ENCODE measurements at places on chromosomes 12 and 14. TPM values are rescaled to one million over a fixed set of nuclear protein-coding genes. Genes with fewer than 3 reads are reported as not detected.

THTPA gene
- total RNA-seq = 13.3 TPM

CCDC88C gene
- 21.3 TPM for total RNA-seq

SPTB gene
- total RNA-seq = 0.13 TPM

MIP gene
- total RNA-seq = not detected

PTCSC3 gene
- not detected for total RNA-seq

RNASE4 gene
- 3.3 TPM for total RNA-seq

DNA sequence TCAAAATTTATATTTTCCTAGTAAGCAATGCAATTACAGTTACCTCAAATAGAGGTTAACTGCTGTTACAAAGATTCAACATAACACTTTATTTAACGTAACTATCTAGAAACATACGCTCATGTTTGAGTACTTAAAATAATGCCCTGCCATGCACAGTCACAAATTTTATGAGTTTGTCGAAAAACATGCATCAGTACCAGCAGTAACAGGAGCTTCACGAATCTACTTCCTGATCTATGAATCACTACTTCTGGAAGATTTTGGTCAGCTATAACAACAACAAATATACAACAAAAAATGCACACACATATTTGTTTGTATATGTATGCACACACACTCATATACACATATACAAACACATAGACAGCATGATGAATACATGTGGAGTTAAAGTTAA lies 881.8 kb downstream of the FSCB start:
- no peak overlapping the region for H3K4me3 ChIP-seq
- H3K4me1 ChIP-seq = no peaks in the 10 kb centered on the region
- DNase-seq = no peak

DNA sequence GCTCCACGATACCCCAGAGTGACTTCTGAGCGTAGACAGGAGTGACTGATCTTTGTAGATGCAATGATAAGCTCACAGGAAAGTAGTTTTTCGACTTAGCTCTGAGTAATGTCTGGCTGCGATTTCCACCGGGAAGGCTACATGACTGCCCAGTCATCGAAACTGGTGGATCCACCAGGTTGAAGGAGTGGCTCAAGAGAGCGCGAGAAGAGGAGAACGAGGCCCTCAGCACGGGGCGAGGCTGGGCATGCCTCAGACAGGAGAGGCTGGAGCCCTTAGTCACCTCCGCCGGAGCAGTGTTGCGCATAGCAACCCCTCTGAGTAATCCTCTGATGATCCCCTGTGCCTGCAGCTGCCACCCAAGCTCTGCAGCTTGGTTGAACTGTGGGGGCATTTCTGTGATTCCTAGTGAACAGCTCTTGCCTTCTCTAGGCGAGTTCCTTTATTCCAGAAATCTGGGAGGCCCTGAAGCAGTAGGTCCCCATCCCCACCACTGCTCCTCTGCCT lies 25.6 kb downstream of the ELK3 start:
- peaks cover 18% of the 10 kb centered on the region for H3K4me1 ChIP-seq
- H3K27me3 ChIP-seq = no peaks in the 10 kb centered on the region
- peak overlapping the region; percentile 21 for H3K4me3 ChIP-seq
- no peak for DNase-seq

GRCh38 chr14:76115010-76115422 lies 36.7 kb upstream of the GPATCH2L start:
- DNase-seq = no peak
- H3K36me3 ChIP-seq = no peaks in the 10 kb centered on the region
- H3K27me3 ChIP-seq = no peaks in the 10 kb centered on the region
- H3K4me3 ChIP-seq = no peak overlapping the region
- H3K27ac ChIP-seq = no peak overlapping the region
- no peaks in the 10 kb centered on the region for H3K4me1 ChIP-seq

DNA sequence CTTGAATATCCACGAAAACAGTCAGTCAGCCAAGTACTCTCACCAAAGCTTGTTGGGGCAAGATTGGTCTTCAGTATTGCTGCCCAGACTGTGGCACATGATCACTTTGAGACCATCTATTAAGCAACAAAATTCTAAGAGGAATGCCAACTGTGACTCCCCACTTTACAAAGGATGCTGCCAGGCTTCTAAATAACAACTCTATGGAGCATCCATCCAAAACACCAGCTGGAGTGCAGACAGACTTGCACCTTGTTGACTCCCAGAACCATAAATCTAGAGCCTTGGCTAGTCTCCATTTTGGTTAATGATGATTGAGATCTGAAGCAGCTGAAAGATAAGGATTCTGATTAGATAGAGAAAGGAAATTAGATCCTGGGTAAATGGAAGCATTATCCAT lies 132.8 kb downstream of the DIO2 start:
- no peaks in the 10 kb centered on the region for H3K36me3 ChIP-seq
- no peak overlapping the region for H3K4me3 ChIP-seq
- no peaks in the 10 kb centered on the region for H3K4me1 ChIP-seq
- no peak overlapping the region for H3K27ac ChIP-seq

DNA sequence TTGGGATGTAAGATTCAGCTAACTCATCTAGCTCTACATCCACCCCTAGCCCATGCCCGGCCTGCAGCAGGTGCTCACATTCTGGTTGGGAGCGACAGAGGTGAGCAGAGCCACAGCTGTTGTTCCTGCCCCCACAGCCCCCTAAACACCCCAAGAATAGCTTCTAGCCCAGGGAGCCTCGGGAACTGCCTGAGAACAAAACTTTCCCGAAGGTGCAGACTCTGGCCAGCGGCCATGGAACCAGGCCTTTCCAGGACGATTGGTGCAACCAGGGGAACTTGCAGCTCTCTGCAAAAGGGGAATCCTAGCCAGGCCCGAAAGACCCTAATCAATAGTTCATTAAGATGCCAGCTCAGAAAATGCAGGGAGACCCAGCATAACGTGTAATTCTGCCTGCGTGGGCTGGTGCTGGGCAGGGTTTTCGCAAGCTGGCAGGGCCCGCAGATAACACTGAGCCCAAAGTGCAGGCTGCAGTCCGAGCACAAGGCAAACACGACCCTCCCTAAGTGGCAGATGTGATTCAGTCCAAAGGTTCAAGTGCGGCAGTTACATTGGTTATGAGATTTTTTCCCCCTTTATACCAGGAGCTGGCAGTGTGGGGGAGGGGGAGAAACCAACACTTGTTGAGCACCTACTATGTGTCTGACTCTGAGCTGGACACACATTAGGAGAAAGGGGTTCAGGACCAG lies 122.5 kb upstream of the MAP1LC3B2 start:
- no peak overlapping the region for H3K4me3 ChIP-seq
- H3K27ac ChIP-seq = peak overlapping the region; percentile 74
- H3K27me3 ChIP-seq = no peaks in the 10 kb centered on the region
- H3K36me3 ChIP-seq = no peaks in the 10 kb centered on the region
- H3K4me1 ChIP-seq = peaks cover 30% of the 10 kb centered on the region

DNA sequence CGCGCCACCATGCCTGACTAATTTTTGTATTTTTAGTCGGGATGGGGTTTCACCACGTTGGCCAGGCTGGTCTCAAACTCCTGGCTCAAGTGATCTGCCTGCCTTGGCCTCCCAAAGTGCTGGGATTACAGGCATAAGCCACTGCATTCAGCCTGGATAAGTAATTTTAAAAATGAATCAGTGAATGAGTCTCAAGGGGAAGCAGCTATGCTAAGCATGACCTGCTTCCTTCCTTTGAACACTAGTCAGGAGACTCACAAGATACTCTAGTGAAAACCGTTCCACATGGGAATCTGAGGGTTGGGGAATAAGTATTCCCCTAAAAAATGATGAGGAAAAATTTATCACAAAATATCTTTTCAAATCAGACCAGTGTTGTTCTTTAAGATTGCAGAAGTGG lies 10.7 kb upstream of the FAM234B start:
- DNase-seq = no peak
- H3K4me3 ChIP-seq = no peak overlapping the region
- no peaks in the 10 kb centered on the region for H3K4me1 ChIP-seq
- no peaks in the 10 kb centered on the region for H3K27me3 ChIP-seq
- no peak overlapping the region for H3K27ac ChIP-seq
- H3K36me3 ChIP-seq = no peaks in the 10 kb centered on the region

DNA sequence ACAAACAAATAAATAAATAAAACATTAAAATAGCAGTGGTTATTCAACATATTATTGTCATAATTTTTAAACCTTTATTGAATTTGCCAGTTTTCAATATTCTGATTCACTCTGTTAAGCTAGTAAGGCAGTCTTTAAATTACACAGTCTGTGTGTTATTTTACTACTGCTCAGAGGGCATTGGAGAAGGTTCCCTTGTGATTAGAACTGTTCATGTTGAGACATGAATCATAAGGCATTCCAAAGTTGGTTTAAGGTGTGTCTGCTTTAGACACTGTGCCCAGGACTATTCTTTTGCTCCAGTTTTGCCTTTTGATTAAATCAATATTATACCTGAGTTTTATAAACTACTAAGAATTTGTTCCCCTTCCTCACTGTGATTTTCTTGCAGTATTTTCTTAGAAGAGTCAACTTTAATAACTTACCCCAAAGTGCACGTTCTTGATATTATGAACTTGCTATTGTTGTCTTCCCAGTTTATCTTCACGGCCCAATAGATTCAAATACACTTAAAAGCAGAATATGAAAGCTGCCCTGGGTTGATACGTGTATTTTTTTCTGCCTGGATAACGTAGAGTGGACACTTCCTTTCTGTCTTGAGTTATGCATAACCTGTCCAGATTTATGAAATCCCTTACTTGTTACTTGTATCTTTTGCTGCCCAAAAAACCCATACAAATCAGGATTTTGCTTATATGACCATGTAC lies 105.3 kb upstream of the BCAT1 start:
- no peak overlapping the region for H3K4me3 ChIP-seq
- H3K27me3 ChIP-seq = 0 out of 2 replicates have a peak, but pooled peaks cover 2% of the 10 kb centered on the region
- H3K36me3 ChIP-seq = no peaks in the 10 kb centered on the region
- no peak overlapping the region for H3K27ac ChIP-seq
- DNase-seq = no peak

DNA sequence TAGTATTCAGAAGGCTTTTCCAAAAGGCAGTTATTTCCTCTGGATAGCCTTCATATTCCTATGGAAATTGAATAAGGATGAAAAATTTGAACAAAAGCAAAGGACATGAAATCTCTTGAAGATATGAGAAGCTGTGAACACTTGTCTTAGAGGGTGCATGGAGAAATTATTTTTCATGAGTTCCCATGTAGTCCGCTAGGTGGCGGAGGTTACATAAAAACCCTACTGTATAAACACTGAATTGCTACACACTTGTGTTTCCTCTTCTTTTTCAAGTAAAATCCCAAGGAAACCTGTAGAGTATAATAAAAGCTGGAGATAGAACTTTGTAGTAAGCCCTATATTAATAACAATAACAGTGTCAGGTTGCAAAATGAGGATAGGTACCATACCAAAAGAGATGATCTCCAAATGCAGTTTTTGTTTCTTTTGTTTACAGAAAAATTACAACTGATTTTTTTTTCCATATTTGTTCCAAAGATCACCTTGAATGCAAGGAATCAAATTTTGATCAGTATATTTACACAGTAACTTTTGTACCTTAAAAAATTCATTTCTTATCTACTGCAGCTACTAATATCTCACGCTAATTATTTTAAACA lies 37.8 kb upstream of the OR4E1 start:
- H3K27me3 ChIP-seq = 0 out of 2 replicates have a peak, but pooled peaks cover 2% of the 10 kb centered on the region
- H3K4me1 ChIP-seq = no peaks in the 10 kb centered on the region
- H3K36me3 ChIP-seq = no peaks in the 10 kb centered on the region
- no peak overlapping the region for H3K27ac ChIP-seq
- no peak overlapping the region for H3K4me3 ChIP-seq
- peak; percentile 36 for DNase-seq

DNA sequence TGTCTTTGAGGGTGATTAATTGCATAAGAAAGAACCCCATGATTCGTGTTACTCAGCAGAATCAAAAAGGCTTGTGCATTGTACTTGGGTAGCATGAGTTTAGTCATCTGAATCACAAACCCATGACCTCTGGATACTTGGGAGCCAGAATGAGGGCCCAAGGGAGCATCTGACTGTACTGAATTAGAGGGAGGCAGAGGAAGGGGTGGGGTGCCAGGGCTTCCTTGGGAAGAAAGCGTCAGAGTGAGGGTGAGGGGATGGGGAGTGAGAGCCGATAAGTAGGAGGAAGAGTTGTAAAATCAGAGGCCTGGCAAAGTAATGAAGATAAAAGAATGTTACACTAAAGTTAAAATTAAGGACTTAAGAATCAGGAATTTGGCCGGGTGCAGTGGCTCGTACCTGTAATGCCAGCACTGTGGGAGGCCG lies 29.8 kb downstream of the GPRC5D start:
- no peaks in the 10 kb centered on the region for H3K36me3 ChIP-seq
- peaks cover 61% of the 10 kb centered on the region for H3K4me1 ChIP-seq
- DNase-seq = no peak
- H3K27me3 ChIP-seq = no peaks in the 10 kb centered on the region

DNA sequence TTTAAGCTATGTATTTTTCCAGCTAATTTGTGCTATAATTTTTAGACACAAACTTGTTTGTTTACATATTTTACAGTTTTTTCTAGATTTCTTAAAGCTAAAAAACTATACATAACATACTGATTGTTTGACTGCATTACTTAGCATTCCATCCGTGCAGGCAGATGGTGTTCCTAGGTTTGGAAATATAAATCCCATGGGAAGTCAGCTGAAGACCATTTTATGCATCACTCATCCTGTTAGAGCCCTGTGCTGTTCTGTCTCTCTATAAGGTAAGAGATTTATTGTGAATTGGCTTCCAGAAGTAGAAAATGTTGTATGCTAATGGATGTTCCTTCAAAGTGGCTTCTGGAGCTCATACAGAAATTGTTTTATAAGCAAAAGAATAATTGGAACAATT lies 31.1 kb downstream of the RMST start:
- no peaks in the 10 kb centered on the region for H3K27me3 ChIP-seq
- no peak for DNase-seq
- H3K4me1 ChIP-seq = no peaks in the 10 kb centered on the region
- H3K4me3 ChIP-seq = no peak overlapping the region

DNA sequence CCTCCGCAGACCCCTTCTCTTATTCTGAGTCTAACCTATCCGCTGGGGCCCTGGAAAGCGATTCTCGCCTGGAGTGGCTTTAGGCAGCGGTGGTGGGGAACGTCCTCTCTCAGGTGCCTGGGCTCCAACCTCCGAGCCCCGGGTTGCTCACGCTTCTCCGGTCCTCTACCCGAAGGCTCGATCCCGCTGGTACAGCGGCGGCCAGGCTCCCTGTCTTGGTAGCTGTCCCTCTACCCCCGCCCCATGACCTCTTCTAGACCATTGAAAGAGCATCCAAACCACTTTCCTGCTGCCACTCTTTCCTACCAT lies 505 bp upstream of the HEBP1 start:
- peak overlapping the region; percentile 65 for H3K27ac ChIP-seq
- peak overlapping the region; percentile 71 for H3K4me3 ChIP-seq
- H3K4me1 ChIP-seq = no peaks in the 10 kb centered on the region
- no peaks in the 10 kb centered on the region for H3K27me3 ChIP-seq
- H3K36me3 ChIP-seq = no peaks in the 10 kb centered on the region

- no peak overlapping the region for H3K27ac ChIP-seq
- H3K4me3 ChIP-seq = no peak overlapping the region
- no peak for DNase-seq
- no peaks in the 10 kb centered on the region for H3K4me1 ChIP-seq
- peaks cover 15% of the 10 kb centered on the region for H3K27me3 ChIP-seq
These were observed 3.6 kb downstream of the SLC17A8 start for GRCh38 chr12:100360450-100360849.

GRCh38 chr12:95218150-95219133 lies 835 bp downstream of the VEZT start:
- DNase-seq = no peak
- H3K27me3 ChIP-seq = no peaks in the 10 kb centered on the region
- peaks cover 5% of the 10 kb centered on the region for H3K36me3 ChIP-seq
- peaks cover 21% of the 10 kb centered on the region for H3K4me1 ChIP-seq

All from Panc1 (cell line).